ENCODE measurements at places on chromosomes 3 and 15.

- no peak for DNase-seq
Observed at GRCh38 chr3:56795097-56795828, 6.5 kb downstream of the ARHGEF3 start.

DNA sequence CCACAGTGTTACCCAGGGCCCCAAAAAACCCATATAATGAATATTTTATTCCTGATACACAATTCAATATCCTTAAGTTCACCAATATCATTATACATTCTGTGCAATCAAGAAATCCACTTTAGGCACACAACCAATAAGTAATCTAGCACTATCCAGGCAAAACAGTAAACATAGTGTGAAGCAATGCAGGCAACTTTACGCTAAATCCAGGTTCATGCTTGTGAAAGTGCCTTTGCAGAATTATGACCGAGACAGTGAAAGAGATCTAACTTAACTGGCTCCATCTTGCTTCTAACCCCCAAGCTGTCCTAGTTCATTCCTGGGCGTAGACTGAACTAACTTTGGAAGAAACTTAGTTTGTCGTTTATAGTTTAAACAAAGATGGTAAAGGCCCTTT lies 34.2 kb upstream of the INO80 start:
- no peak for DNase-seq

DNA sequence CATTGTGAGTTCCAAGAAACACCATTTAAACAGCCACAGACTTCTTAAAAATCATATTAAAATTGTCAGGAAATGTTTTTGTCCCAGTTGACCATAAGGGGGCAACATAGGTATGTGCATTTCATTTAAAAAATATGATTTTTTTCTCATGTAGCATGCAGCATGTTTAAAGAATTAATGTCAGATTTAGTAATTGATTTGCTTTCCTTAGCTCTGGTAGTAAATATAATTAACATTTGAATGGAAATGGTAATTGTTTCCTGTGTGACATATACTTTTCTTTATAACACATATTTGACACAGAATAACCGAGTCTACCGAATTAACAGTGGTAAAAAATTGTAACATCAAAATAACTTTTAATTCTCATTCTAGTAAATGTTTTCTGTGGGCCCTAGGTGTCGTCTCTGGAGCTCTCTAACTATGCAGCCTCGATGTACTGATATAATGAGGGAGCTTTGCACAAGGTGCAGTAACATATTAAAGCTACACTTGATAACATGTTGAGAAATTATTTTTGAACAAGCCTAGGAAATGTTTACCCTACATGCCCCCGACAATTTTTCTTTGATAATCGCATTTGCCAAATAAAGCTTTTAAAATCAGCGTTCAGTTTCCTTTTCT lies 34.9 kb downstream of the NXPE3 start:
- no peak for DNase-seq

DNA sequence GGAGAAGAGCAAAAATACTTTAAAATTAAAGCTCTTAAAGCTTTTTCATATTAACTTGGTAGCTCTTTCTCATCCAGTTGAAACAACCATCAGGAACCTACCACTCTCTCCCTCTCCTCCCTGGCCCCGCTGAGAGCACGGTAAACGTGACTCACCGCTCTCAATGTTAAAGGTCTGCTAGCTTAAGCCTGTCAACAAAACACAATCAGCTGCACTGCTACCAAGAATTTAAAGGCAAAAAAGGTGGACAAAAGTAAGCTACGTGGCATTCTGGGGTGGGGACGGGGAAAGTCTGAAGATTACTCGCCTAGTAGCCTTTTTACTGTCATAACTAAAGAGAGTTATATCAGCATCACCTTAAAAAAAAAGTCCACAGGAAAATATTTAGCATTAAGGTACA lies 8.4 kb upstream of the GP5 start:
- no peak for DNase-seq

- no peak for DNase-seq
Observed at GRCh38 chr15:67011617-67012005, 53.8 kb upstream of the SMAD3 start.

Data from CD4-positive, alpha-beta T cell treated with Interleukin-1 beta for 1 hour (primary cell).